ENCODE measurements at places on chromosomes 3 and 15.

- DNase-seq, result no peak
These were observed 155.6 kb downstream of the LRRC28 start for GRCh38 chr15:99406716-99407487.

- no peak for DNase-seq
These were observed 67.8 kb upstream of the ZBED2 start for GRCh38 chr3:111662907-111663306.

DNA sequence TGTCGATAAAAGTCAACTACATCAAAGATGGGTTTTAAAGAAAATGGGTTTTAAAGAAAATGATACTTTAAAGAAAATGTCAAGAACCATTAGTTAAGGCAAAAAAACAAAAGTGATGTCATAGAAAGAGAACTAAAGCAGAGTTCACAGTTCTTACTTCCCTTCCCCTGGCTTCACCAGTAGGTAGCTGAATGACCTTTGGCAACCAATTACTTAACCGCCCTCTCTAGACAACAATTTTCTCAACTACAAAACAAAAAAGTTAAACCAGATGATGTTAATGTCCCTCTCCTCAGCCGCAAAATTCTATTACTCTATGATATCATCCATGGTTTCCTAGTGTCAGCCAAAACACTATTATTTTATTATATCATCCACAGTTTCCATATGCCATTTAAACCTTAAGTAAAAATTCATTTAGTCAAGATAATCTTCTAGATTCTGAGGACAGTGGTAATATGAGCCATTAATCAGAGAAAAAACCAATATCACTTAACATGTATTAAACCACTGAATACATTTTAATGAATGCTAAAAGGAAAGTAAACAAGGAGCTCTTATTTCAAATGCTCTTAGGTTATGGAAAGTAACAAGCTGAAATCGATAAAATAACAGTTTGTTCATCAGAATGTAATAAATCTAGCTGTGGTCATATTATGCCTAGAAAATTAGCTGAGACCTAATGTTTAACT, 13.1 kb downstream of the RYK start:
- DNase-seq, result no peak

GRCh38 chr15:36108541-36108940, 470.9 kb upstream of the CDIN1 start:
- no peak for DNase-seq

DNA sequence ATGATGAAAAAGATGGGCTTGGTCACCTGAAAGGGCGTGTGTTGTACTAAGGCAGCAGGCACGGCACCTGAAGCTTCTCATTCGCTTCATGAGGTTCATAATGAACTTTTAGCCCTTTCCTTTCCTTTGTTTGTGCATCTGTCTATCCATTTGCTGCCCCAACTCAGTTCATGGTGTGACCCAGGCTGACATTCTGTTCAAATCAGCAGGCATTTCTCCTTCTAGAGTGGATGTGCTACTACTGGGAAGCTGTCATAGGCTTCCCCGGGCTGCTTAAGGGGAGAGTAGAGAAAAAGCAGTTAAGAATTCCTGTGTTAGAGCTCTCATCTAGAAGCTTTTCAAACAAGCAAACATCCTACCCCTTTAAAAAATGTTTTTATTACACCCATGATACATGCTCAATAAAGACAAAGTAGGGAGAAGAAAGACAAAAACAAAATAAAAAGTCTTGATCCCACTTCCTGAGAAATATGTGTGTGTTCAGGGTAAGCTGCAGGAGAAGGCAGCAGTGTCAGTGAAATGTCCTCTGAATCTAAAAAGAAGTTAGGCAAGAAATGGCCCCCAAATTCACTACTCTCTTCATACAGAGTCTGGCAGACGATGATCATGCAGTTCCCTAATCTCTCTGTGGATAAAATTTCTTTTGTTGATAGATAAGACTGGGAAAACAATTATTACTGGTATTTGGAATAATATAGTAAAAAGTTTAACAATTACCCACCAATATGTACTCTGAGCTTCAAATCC, 136.9 kb upstream of the PFN2 start:
- DNase-seq, result no peak

- DNase-seq, result no peak
These were observed 9.6 kb downstream of the STARD5 start for GRCh38 chr15:81314378-81314777.

- no peak for DNase-seq
These were observed 97.8 kb downstream of the DAPK2 start for GRCh38 chr15:63948436-63948835.

- peak; percentile 8 for DNase-seq
These were observed 3.0 kb downstream of the PLA1A start for GRCh38 chr3:119600732-119601131.

DNA sequence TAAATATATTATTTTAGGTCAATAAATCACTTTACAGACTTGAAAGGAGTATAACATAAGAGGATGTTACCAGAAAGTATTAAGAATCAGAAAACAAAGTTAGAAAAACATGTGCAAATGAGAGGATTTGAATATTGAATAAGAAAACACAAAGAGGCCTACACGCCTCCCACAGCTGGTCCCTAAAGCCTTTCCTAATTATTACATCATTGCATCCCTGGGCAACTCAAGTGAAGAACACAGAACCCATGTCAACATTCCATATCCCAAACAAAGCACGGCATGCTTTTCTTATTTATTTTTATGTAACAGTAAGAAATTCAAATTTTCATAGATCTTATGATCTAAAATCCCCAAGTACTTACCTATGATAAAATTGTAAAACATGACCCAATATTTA, 61.2 kb downstream of the HERC1 start:
- DNase-seq, result no peak
